ENCODE measurements at places on chromosomes 11 and 22.

DNA sequence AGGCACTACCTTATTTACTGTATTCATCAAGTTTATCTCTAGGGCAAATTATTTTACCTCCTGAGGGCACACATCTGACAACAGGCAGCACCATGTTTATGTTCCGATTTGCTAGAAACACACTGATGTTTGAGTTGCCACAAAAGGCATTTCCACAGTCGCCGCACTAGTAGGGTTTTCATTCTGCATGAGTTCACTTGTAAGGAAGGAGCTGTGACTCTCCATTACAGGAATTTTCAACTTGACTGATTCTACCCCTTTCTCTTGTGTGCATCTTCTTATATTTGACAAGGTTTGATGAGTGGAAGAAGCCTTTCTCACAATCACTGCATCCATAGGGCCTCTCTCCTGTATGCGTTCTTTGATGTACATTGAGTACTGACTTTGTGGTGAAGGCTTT, 455.9 kb upstream of the CNTN5 start:
- DNase-seq: no peak

DNA sequence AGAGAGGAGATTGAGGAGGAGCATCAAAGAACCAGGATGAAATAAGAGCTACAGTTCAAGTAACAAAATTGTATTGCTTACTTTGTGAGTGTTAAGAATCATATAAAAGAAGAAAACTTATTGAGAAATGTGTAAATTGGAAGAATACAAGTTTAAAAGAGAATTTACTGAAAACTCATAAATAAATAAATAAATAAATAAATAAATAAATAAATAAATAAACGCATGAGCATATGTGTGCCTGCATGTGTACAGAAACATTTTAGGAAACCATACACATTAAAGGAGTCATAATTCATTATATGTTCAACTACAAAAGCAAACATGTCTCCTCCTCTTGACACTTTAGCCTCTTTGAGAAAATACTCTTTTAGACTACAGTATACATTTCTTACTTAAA, 42.6 kb downstream of the CNTN5 start:
- no peak for DNase-seq

DNA sequence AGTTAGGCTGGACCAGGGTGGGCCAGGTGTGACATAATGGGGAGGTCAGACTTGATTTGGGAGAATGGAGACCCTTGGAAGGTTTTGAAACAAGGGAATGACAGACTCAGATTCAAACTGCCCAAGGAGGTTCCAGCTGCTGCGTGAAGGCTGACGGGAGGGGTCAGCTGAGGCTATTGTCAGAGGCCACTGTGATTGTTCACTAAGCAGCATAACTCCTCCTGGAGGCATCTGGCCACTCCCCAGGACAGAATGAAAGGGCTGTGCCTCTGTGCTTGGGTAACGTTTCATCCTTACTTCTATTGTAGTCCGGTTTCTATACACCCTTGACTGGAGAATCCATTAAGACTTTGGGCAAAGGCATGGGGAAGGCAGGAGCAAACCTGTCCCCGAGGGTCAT, 126.6 kb downstream of the DSCAML1 start:
- no peak for DNase-seq

GRCh38 chr11:128776424-128777284, 82.8 kb downstream of the FLI1 start:
- DNase-seq: no peak

DNA sequence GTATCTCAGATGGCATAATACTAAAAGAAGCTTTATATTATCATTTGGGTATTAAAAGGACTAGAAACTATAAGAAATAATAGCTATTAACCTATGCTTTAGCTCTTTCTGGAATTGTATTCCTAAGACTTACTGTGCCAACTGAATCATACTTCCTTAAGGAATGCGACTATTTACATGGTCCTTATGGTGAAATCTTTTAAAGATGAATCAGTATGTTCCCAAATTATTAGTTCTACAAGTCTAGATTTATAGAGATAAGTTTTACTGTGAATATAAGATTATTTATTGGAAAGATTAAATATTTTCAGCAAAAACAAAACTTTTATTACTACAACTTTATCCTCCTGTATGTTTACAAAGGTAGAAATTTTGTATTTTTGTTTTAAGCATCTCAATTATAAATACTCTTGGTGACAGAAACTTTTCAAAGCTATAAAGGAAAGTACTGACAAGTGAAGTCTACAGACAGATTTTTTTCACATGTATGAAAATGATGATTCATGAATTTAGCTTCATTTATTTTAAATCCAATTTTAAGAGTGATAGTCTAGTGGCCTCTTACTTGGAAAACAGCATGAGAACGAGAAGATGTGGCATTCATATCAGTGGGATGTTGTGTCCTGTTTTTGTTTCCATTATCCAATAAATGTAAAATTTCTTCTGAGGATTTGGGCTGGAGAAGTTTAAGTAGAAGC, 17.8 kb downstream of the KIF18A start:
- DNase-seq: no peak

DNA sequence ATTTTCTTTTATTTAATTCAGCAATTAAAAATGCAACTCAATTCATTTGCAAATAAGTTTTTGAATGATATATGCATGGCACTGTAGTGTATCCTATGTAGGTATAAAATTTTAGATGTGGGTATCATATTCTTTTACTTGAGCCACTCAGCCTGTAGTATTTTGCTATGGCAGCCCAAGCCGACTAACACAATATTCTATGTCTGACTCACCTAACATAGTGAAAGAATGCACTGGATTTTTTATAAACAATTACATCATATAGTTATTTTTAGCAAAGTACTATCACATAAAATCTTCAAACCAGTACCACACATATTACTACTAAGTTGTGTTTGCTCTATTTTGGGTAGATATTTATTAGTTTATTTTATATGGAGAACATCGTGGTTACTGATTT, 21.9 kb upstream of the GRIA4 start:
- no peak for DNase-seq

GRCh38 chr22:32684822-32685187, 116.7 kb upstream of the TIMP3 start:
- peak; percentile 2 for DNase-seq

DNA sequence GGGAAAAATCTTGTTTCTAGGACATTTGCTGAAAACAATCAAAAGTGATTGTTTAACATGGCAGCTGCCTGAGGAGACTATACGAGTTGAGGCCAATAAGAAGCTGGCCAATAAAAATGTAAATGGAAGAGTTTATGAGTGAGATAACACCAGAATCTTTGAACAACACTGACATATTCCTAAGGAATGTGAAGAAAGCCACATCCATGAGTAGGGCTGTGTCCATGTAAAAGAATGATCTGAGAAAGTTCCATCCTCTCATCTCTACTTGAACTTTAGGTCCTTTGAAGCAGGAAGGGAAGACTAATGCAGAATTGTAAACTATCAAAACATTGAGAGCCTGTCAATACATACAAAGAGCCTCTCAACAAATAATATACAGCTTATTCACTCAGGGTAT, 6.9 kb upstream of the CHORDC1 start:
- no peak for DNase-seq

DNA sequence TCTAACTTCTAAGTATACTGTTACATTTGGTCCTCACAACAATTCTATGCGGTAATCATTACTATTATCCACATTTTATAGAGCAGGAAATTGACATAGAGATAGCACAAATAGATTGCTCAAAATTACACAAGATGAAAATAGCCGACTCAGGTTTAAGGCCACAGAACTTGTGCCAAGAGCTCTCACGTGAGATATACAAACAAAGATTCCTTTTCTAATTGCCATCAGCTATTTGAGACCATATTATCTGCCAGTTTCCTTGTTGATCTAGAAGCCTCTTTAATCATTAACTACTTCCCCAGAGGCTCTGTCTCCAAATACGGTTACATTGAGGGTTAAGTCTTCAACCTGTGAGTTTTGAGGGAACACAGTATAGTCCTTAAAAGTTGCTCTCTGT, 61.0 kb upstream of the GLYATL1B start:
- no peak for DNase-seq

DNA sequence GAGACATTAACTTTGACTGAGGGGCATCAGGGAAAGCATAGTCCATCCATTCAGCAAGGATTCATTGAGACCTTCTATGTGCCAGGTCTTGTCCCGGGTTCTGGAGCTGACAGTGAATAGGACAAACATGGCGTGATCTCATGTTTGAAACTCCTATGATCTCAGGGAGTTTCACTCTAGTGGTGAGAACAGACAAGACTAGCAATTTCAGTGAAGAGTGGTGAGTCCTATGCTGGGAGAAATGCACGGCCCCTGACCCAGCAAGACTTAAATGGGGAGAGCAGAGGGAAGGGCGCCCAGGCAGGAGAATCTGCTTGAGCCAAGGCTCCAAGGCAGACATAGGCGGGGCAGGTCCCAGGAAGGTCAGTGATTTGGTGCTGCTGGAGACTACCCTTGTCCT, 155.7 kb downstream of the CEP164 start:
- DNase-seq: no peak

DNA sequence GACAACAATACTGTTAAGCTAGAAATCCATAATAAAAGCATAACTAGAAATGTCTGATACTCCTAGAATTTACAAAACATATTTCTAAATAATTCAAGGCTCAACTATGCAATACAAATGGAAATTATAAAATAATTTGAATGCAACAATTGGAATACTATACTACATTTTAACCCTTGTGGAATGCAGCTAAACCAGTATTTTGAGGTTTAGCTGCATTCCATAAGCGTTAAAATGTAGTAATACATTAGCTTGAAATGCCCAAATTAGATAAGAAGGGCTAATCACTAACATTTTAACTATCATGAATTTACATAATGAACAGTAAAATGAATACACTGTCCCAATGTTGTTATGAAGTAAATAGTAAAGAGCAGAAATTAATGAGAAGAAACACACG, 617.2 kb upstream of the CHORDC1 start:
- no peak for DNase-seq

GRCh38 chr11:130882138-130882551, 34.1 kb downstream of the SNX19 start:
- DNase-seq: peak; percentile 84

DNA sequence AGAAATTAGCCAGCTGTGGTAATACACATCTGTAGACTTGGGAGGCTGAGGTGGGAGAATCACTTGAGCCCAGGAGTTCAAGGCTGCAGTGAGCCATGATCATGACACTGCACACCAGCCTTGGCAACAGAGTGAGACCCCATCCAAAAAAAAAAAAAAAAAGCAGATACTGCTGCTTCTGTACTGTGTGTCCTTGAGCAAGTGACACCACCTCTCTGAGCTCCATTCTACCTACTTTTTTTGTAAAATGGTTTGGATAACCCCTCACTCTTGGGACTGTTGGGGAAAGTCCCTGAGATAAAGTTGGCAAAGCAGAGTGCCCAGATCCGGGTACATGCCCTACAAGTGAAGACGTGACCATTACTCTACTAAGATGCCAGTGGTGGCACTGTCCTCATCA, 2.7 kb downstream of the SEC14L3 start:
- DNase-seq: no peak

GRCh38 chr11:88435415-88435814, 97.9 kb upstream of the CTSC start:
- no peak for DNase-seq

DNA sequence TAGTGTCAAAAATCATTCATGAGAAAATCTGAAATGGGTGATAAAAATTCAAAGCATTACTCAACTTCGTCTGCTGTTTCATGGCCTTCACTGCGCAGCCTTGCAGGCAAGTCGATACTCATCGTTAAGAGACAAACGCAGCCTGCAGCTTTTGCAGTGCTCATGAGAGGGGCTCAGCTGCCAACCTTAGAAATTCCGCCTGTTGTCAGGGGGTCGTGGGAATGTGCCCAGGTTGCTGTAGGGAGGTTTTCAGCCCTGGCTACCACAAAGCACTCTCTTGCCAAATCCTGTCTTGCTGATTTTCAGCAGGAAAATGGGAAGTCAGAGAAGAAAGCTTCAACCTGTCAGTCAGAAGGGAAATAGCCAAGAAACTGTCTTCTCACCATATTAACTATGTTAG, 25.4 kb upstream of the GRAMD1B start:
- no peak for DNase-seq

DNA sequence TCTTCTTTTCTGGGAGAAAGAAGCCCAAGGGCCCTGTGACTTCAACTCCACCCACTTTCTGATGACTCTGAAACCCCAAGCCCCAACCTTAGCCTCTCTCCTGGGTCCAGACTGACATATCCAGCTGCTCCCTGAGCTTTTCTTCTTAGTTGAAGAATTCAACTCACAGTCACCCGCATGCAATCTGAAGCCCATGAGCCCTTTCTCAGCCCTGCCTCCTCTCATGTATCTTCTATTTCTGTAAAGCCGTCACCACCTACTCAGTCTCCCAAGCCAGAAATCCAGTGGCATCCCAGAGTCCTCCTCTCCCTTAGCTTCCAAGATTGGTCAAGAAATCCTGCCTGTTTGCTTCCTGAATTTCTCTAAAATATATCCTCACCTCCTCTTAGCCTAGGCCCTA, 7.1 kb upstream of the TMA7B start:
- no peak for DNase-seq

- DNase-seq: no peak
Observed at GRCh38 chr22:33221568-33221967, 163.4 kb upstream of the SYN3 start.

DNA sequence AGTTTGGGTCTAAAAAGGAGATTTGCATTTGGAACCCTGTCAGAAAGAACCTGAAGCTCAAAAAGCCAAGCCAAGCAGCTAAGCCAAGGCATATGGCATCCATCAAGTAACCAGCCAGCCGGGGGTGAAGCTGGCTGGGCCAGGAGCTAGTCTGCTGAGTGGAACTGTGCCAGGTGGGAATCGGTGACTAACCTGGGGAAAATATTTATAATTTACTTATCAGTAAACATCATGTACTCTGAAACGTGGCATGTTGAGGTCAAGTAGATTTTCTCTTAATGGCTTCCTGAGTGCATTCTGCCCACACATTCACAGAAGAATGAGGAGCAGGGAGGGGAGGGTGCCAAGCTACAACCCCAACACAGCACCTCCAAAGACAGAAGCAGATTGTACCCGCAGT, 70.5 kb upstream of the SESN3 start:
- DNase-seq: no peak

GRCh38 chr22:21632931-21633330, 371 bp downstream of the CCDC116 start:
- DNase-seq: no peak

GRCh38 chr11:995752-996420, 40.6 kb downstream of the MUC6 start:
- DNase-seq: no peak

DNA sequence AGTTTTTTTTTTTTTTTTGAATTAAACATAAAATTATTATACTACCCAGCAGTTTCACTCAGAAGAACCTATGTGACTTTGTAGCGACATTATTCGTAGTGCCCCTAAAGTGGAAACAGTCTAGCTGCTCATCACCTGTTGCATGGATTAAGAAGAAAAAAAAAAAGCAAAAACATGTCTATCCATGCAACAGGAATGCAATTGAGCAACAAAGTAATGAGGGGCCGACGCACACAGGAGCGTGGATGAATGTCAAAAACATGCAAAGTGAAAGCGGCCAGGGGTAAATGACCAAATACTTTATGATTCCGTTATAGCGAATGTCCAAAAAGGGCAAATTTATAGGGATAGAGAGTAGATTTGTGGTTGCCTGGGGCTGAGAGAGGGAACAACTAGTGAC, 16.3 kb downstream of the MYO18B start:
- no peak for DNase-seq
